Fibroblast of skin of right quadriceps (primary cell): ENCODE measurements at places on chromosomes 4 and X.

DNA sequence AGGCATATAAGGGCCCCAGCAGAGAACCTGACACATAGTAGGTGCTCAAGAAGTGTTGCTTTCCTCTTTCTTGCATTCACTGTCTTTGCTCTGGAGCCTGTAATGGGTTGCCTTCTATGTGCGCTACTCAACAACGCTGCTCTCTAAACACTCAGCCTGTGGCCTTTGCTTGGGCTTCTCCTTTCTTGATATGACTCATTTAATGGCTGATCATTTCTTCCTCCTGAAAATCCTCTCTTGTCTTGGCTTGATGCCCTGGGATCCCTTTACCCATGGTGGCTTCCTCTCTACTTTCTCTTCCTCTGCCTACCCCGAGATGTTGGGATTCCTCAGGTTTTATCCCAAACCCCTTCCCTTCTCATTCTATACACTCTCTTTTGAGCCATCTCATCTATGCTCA lies 19.9 kb upstream of the PJA1 start:
- no peak for DNase-seq

DNA sequence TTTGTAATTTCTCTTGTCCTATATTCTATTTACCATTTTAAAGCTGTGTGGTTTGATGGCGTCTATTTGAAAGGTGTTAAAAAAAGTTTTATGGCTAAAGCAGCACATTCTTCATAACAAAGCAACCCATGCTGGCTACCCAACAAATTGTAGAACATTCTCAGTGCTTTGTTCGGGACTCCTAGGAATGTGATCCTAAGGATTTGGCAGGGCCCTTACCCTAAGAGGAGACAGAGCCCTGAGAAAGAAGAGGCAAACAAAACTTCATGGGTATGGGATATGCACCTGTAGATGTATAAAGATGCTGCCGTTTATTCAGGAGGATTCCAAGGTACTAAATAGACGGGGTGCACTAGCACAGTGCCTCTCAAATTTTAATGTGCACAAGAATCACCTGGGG lies 370.8 kb upstream of the DIPK2B start:
- no peak for DNase-seq

- peak; percentile 9 for DNase-seq
Measured at GRCh38 chr4:57410331-57411052, 300.3 kb upstream of the IGFBP7 start.

DNA sequence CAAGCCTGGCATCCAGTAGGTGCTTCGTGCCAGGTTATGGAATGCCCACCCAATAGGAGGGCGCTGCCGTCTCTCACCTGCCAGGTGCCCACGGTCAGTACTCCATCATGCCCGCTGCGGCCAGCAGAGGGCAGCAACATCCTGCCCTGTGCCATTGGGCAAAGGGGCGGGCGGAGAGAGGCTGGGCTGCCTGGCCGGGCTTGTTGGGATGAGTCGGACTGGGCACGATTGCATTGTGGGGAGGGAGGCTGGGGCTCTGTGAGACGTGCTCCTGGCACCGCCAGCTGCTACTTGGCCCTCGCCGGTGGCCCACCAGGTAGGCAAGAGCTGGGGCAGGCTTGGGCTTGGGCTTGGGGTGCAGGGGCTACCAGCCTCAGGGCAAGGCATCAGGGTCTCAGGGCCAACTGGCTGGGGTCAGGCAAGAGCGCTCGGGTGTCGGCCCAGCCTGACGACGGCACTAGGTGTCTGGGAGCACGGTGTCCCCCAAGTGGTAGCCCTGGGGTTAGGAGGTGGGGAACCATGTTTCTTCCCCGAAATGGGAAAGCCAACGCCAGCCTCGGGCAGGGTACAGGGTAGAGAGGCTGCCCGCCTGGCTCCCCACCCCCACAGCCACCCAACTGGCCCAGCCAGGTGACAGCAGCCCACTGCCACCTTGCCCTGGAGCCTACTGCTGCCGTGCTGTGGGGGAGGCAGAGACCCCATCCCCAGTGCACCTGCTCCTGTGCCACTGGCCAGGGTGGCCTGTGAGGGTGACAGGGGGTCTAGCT lies at the start of gene PLXNB3:
Gene PLXNB3, plus strand, starts transcription at position 261 of the 767 bp plus-strand sequence. CDS start 1,287 bp downstream, outside the sequence.
- DNase-seq = peak; percentile 60
